ENCODE measurements at places on chromosomes 1 and 21. TPM values are rescaled to one million over a fixed set of nuclear protein-coding genes. Genes with fewer than 3 reads are reported as not detected.

Gene PDZK1IP1
- 7.1 TPM for total RNA-seq

Gene ITLN2
- 0.66 TPM for total RNA-seq

Gene ELOVL1
- 151 TPM for total RNA-seq

Gene RHCE
- total RNA-seq = not detected

Gene SLC35D1
- total RNA-seq = 8.8 TPM

Gene PCNX2
- total RNA-seq = 9.7 TPM

Gene GABPB2
- 3.1 TPM for total RNA-seq

Gene CDC42BPA
- total RNA-seq = 11.4 TPM

Gene NR1I3
- total RNA-seq = not detected

Gene USH2A
- under 0.01 TPM for total RNA-seq

Gene NPL
- total RNA-seq = 1.2 TPM

Gene LAMC2
- 16.0 TPM for total RNA-seq

Gene AVPR1B
- not detected for total RNA-seq

Gene BMP8B
- 5.9 TPM for total RNA-seq

Gene SLC1A7
- 0.04 TPM for total RNA-seq

All from A549 treated with dexamethasone at 1 μM for 4 hours (cell line).